ENCODE measurements at places on chromosomes 2 and 18.

DNA sequence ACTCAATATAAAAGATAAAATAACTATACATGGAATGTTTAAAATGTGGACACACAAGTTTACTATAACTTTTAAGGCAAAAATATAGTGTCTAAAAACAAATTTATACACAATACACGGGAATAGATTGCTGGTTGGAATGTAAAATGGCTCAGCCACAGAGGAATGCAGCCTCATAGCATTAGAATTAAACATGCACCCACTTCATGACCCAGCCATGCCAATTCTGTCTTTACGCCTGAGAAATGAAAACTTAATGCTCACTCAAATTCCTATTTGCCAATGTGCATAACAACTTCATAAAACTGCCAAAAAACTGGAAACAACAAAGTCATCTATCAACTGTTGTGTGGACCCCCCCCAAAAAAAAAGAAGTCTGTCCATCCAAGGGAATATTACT, 1006.6 kb upstream of the POU3F3 start:
- no peak for DNase-seq

DNA sequence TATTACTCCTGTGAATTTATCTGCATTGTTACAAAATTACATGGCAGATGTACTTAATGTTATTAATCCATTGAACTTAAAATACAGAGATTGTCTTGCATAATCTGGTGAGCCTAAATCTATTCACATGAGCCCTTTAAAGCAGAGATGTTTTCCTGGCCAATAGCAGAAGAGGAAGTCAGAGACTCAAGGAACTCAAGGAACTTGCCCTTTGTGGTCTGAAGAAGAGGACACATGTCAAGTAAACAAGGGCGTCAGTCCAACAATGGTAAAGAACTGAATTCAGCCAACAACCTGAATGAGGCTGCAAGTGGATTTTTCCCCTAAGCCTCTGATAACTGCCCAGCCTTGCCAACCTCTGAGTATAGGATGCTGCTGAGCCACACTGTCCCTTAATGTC, 356.3 kb upstream of the PKDCC start:
- no peak for DNase-seq

- DNase-seq = no peak
These were observed 228.5 kb downstream of the ALPK2 start for GRCh38 chr18:58400331-58400870.

DNA sequence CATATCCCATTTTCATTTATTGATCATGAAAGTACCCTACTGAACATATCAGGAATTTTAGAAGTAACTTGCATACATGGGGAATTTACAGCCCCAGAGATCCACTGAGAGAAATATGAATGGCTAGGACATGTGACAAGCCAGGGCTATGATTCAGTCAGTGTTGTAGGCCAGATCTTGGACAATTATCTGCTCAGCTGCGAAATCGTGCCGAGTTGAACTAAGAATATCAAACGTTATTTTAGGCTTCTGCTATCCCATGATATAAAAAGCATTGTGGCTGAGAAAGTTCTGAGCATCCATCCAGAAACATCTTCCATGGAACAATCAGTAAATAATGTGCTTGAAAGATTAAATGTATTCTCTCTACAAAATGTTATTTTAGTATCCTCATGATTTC, 85.7 kb upstream of the UNC80 start:
- no peak for DNase-seq

GRCh38 chr2:158413581-158413980, 43.0 kb downstream of the CCDC148 start:
- no peak for DNase-seq
